CD4-positive, CD25-positive, alpha-beta regulatory T cell (primary cell): ENCODE measurements at places on chromosomes 5 and 9. TPM values are rescaled to one million over a fixed set of nuclear protein-coding genes. Genes with fewer than 3 reads are reported as not detected.

- H3K4me3 ChIP-seq = no peak overlapping the region
- no peak for DNase-seq
- H3K27ac ChIP-seq = no peak overlapping the region
These were observed 204.5 kb downstream of the CWC27 start for GRCh38 chr5:64973215-64973614.

- no peak overlapping the region for H3K4me3 ChIP-seq
- H3K27ac ChIP-seq = no peak overlapping the region
- DNase-seq = no peak
- no peaks in the 10 kb centered on the region for H3K36me3 ChIP-seq
- H3K27me3 ChIP-seq = no peaks in the 10 kb centered on the region
These were observed 87.4 kb upstream of the PCA3 start for GRCh38 chr9:76676857-76677256.

The PCDHGA12 gene
- not detected for total RNA-seq

GRCh38 chr5:79686799-79687198, 2.8 kb upstream of the CMYA5 start:
- peaks cover 49% of the 10 kb centered on the region for H3K36me3 ChIP-seq
- no peak overlapping the region for H3K27ac ChIP-seq
- H3K27me3 ChIP-seq = no peaks in the 10 kb centered on the region
- DNase-seq = no peak

DNA sequence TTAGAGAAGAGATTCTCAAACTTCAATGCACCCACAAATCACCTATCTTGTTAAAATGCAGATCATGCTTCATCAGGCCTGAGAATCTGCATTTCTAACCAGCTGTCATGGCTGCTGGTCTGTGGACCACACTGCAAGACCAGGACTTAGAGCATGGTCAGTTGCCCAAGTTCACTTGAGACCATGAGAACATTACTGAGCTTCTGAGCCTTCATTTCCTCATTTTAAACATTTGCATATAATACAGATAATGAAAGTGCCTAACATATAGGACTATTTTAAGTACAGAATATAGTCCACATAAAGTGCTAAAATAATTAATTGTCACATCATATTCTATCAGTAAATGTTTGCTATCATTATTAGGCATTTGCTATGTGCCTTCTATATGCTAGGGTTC, 260.8 kb upstream of the TNC start:
- no peak for DNase-seq
- H3K4me1 ChIP-seq = no peaks in the 10 kb centered on the region
- no peaks in the 10 kb centered on the region for H3K36me3 ChIP-seq
- no peak overlapping the region for H3K4me3 ChIP-seq
- no peak overlapping the region for H3K27ac ChIP-seq

- H3K36me3 ChIP-seq = no peaks in the 10 kb centered on the region
- no peaks in the 10 kb centered on the region for H3K27me3 ChIP-seq
- no peak overlapping the region for H3K27ac ChIP-seq
- H3K4me3 ChIP-seq = no peak overlapping the region
- DNase-seq = no peak
These were observed 164.1 kb downstream of the PRR16 start for GRCh38 chr5:120628156-120628555.

The SUSD3 gene
- 68.7 TPM for total RNA-seq

DNA sequence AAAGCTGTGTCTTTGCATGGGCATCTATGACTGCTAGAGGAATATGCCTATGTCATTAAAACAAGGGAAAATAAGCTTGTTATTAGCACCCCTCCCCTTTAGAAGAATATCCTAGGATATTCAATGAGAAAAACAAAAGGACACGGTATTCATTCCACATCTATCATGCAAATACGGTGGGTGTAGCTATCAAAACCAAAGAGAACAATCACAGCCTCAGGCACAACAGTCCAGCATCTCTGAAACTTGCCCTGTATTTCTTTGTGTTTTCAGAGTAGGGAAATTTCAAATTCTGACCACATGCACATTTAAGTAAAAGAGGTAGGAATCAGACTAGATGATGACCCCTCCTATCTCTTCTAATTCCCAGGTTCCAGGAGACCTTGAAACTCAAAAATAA, 209.9 kb downstream of the EFNA5 start:
- no peaks in the 10 kb centered on the region for H3K36me3 ChIP-seq
- H3K4me1 ChIP-seq = no peaks in the 10 kb centered on the region
- no peak overlapping the region for H3K4me3 ChIP-seq
- no peaks in the 10 kb centered on the region for H3K27me3 ChIP-seq
- H3K27ac ChIP-seq = no peak overlapping the region
- DNase-seq = no peak

- H3K36me3 ChIP-seq = peaks cover 51% of the 10 kb centered on the region
- no peak overlapping the region for H3K4me3 ChIP-seq
- no peaks in the 10 kb centered on the region for H3K27me3 ChIP-seq
- DNase-seq = no peak
- H3K4me1 ChIP-seq = no peaks in the 10 kb centered on the region
These were observed 8.5 kb downstream of the GRHPR start for GRCh38 chr9:37430841-37431597.

DNA sequence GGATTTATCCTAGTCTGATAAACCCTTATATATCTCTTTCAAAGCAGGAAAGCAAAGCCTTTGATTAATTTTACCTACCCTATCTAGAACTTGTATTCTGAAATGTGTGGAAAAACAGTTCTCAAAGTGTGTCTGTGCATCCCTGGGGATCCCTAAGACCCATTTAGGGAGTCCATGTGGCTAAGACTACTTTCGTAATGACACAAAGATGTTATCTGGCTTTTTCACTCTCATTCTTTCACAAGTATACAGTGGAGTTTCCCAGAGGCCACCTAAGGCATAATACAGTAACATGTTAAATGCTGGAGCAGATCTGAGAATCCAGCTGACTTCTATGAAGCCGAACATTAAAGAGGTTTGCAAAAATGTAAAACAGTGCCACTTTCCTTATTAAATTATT, 54.3 kb upstream of the TNFSF15 start:
- no peak overlapping the region for H3K4me3 ChIP-seq
- no peak for DNase-seq
- H3K27me3 ChIP-seq = peaks cover 6% of the 10 kb centered on the region
- H3K36me3 ChIP-seq = no peaks in the 10 kb centered on the region

DNA sequence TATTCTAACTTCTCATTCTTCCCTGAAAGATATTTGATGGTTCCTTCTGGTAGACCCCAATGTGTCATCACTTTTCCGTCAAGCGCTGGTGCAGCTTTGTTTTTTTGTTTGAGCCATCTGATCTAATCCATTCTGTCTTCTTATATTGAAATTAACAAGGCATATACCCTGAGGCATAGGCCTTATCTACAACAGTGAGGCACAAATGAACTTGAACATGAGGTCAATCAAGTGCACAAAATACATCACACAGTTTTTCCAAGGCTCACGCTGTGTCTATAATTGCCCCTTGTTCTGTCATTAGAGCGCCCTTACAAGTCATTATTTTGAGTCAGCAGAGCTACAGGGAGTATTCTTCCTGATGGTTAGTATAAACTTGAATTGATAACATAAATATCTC, 406.6 kb downstream of the MAT2B start:
- no peaks in the 10 kb centered on the region for H3K4me1 ChIP-seq
- no peak overlapping the region for H3K4me3 ChIP-seq
- no peak overlapping the region for H3K27ac ChIP-seq

DNA sequence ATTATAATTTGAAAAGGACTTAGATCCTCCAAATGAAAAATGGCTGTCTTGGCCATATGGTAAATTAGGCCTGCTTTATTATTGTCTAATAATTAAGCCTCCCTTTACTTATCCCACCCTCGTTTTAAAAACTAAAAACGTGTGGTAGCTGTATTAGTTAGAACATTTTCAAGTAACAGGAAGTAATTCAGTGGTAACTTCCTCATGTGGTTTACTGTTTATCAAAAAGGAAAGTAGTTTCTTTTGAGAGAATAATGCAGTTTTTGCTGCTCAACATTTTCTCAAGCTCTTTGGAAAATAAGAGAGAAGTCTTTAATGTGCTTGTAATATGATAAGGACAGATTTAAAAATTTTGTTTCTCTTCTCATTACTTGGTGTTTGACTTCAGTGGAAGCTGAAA, 26.0 kb downstream of the ZCCHC7 start:
- peak overlapping the region; percentile 84 for H3K27ac ChIP-seq
- no peaks in the 10 kb centered on the region for H3K27me3 ChIP-seq
- H3K4me3 ChIP-seq = peak overlapping the region; percentile 85
- peaks cover 43% of the 10 kb centered on the region for H3K4me1 ChIP-seq
- DNase-seq = no peak

DNA sequence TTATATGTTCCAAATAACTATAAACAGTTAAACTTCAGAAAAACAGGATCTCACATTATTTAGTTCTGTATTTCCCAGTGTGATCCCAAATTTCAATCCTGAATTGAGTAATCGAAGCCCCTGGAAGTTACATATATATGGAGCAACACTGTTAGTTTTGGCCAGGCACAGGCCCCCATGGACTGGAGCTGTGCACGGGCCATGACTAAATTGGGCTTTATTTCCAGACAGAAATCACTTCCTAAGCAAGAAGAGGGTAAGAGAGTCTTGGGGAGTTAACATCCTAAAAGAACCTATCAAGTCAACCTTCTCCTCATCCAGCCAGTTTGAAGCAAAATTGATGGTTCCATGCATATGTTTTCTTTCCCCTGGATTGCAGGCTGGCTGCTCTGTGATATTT, 393.0 kb downstream of the TMEM167A start:
- H3K27ac ChIP-seq = no peak overlapping the region
- DNase-seq = no peak
- no peaks in the 10 kb centered on the region for H3K27me3 ChIP-seq

DNA sequence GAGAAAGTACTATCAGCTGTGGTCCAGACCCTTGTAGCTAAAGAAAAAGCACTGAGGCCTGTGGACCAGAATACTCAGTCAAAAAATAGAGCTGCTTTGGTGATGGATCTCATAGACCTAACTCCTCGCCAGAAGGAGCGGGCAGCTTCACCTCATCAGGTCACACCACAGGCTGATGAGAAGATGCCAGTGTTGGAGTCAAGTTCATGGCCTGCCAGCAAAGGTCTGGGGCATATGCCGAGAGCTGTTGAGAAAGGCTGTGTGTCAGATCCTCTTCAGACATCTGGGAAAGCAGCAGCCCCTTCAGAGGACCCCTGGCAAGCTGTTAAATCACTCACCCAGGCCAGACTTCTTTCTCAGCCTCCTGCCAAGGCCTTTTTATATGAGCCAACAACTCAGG, 8.9 kb downstream of the RAB24 start:
- H3K4me1 ChIP-seq = peaks cover 18% of the 10 kb centered on the region
- no peaks in the 10 kb centered on the region for H3K27me3 ChIP-seq
- no peak overlapping the region for H3K4me3 ChIP-seq
- no peak for DNase-seq

- H3K4me1 ChIP-seq = peaks cover 7% of the 10 kb centered on the region
- DNase-seq = no peak
- no peak overlapping the region for H3K27ac ChIP-seq
- no peak overlapping the region for H3K4me3 ChIP-seq
- no peaks in the 10 kb centered on the region for H3K27me3 ChIP-seq
These were observed 215.4 kb downstream of the NR3C1 start for GRCh38 chr5:143188083-143188482.

DNA sequence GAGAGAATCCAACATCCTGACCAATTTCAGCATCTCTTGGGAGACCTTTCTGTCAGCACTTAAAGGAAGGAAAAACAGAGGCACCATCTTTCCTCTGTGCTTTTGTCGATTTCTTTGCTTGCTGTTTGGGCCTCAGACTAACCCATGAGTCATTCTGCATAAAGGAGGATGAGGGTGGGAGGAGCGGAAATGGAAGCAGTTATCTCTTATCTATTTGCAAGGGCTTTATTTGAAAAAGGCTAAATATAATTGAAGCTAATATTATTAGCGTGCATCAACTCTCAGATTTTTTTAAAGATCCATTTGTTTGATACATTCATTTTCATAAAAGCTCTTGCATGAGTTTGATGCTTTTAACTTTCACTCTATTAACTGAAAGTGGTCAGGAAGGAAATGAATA, 72.9 kb downstream of the ZNF622 start:
- no peaks in the 10 kb centered on the region for H3K27me3 ChIP-seq
- no peak for DNase-seq
- H3K4me1 ChIP-seq = no peaks in the 10 kb centered on the region

- no peak for DNase-seq
- H3K4me3 ChIP-seq = no peak overlapping the region
- no peaks in the 10 kb centered on the region for H3K36me3 ChIP-seq
- H3K4me1 ChIP-seq = peaks cover 9% of the 10 kb centered on the region
These were observed 34.2 kb downstream of the PAX5 start for GRCh38 chr9:36999728-37000333.

The IL31RA gene
- not detected for total RNA-seq

- H3K27me3 ChIP-seq = no peaks in the 10 kb centered on the region
- no peak overlapping the region for H3K4me3 ChIP-seq
- H3K4me1 ChIP-seq = no peaks in the 10 kb centered on the region
These were observed 109.1 kb upstream of the CTNND2 start for GRCh38 chr5:12013351-12013750.

The CBY3 gene
- total RNA-seq = not detected

The STPG3 gene
- total RNA-seq = not detected

The PRRC1 gene
- total RNA-seq = 33.5 TPM

DNA sequence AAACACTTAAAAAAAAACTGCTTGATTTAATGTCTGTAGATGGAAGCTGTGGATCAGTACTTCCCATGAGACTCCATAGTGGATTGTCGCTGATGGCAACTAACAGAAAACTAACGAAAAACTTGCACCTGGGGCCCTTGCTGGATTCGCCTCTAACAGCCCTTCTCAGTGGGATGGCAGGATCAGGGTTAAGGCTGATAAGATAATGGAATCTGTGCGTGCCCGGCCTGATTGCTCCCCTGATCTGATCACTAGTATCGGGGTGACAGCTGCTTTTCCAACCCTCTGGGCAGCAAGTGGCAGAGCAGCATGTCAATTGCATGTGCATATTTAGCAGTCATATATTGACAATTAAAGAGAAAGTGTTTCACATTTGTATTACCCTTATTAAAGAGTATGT, 185.8 kb upstream of the ELAVL2 start:
- no peaks in the 10 kb centered on the region for H3K27me3 ChIP-seq
- H3K4me1 ChIP-seq = no peaks in the 10 kb centered on the region
- no peaks in the 10 kb centered on the region for H3K36me3 ChIP-seq
- DNase-seq = no peak
- no peak overlapping the region for H3K27ac ChIP-seq
- H3K4me3 ChIP-seq = no peak overlapping the region

DNA sequence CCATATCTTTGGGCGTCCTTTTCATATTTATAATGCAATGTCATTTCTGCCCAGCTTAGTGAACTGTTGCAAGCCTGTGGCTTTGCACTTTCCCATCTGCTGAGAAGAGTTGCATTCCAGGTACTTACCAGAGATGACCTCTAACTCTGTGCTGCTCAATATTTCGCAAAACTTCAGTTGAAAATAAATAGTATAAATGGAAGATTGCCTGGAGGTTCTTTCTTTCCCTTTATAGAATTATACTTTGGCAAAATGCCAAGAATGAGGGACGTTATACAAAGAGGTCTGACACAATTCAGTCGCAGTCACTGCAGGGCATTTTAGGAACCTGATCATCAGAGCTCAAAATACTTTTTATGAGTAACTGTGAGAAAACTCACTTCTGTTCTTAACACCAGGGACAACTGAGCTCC, 18.9 kb upstream of the VLDLR start:
- H3K36me3 ChIP-seq = no peaks in the 10 kb centered on the region
- H3K27me3 ChIP-seq = peaks cover 3% of the 10 kb centered on the region
- no peaks in the 10 kb centered on the region for H3K4me1 ChIP-seq
- H3K4me3 ChIP-seq = no peak overlapping the region
- no peak for DNase-seq

The SPATA6L gene
- total RNA-seq = 2.5 TPM

The FBXL7 gene
- total RNA-seq = not detected
